ENCODE measurements at places on chromosomes 3 and 15. TPM values are rescaled to one million over a fixed set of nuclear protein-coding genes. Genes with fewer than 3 reads are reported as not detected.

GRCh38 chr3:13024765-13025065, 48.5 kb downstream of the IQSEC1 start:
- DNase-seq = no peak

DNA sequence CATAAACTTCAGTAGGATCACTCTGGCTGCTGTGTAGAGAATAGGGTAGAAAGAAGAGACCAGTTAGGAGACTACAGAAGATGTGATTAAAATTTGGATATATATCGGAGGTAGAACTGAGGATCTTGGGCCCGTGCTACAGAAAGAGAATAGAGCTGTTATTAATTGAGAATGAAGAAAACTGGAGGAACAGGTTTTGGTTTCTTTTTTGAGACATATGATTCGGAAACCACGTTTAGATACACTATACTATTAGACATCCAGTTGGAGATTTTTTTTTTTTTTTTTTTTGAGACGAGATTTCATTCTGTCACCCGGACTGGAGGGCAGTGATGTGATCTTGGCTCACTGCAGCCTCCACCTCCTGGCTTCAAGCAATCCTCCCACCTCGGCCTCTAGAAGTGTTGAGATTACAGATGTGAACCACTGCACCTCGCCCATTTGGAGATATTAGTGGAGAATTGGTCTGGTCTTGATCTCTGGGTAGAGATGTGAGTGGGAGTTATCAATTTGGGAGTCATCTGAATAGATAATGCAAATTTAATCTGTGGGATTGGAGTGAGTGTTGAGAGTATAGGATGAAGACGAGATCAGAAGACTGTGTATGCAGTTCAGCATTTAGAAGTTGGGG, 50.9 kb downstream of the TCF12 start:
- no peak for DNase-seq

The TAGLN3 gene
- total RNA-seq = 0.80 TPM

The TMCO5A gene
- total RNA-seq = not detected

The FRMD5 gene
- 8.7 TPM for total RNA-seq

DNA sequence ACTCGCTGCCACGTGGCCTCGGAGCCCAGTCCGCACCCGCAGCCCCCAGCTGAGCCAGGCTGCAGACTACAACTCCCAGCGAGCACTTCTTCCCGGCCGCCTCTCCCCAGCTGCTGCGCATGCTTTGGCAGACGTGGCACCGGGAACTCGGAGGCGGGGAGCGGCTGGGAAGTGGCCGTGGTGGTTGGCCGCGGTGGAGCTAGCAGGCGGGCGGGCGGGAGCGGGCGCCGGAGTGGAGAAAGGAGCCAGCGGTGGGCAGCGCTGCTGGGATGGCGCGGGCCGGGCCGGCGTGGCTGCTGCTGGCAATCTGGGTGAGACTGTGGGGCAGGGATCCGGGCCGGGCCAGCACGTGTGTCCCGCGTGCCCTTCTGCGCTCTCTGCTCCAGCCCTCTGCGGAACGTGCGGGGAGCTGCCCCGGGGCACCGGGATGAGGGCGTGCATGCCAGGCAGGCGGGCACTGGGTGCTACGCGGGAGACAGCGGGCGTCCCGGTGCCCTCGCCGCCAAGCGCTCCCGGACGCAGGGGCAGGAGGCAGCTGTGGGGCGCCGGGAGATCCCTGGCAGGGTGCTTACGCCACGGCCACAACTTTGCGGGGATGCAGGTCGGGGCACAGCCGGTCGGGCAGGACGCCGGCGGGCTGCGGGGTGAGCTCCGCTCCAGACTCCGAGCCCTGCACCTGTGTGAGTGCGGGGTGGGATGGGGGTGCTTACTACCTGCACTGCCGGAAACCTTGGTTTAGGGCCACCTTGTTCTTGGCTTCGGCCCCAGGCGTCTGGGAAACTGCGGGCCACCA, at the start of gene PDIA5:
Gene PDIA5 (plus strand): TSS at position 130 of the 793 bp plus-strand sequence. CDS start 140 bp downstream, at position 270.
- DNase-seq = peak; percentile 97

- DNase-seq = no peak
These were observed 18.2 kb downstream of the NFKBIZ start for GRCh38 chr3:101867511-101867910.

GRCh38 chr3:55157731-55158130, 229.9 kb upstream of the LRTM1 start:
- DNase-seq = peak; percentile 79

The COL7A1 gene
- 107 TPM for total RNA-seq
